ENCODE measurements at places on chromosomes 1 and 21. TPM values are rescaled to one million over a fixed set of nuclear protein-coding genes. Genes with fewer than 3 reads are reported as not detected.

DNA sequence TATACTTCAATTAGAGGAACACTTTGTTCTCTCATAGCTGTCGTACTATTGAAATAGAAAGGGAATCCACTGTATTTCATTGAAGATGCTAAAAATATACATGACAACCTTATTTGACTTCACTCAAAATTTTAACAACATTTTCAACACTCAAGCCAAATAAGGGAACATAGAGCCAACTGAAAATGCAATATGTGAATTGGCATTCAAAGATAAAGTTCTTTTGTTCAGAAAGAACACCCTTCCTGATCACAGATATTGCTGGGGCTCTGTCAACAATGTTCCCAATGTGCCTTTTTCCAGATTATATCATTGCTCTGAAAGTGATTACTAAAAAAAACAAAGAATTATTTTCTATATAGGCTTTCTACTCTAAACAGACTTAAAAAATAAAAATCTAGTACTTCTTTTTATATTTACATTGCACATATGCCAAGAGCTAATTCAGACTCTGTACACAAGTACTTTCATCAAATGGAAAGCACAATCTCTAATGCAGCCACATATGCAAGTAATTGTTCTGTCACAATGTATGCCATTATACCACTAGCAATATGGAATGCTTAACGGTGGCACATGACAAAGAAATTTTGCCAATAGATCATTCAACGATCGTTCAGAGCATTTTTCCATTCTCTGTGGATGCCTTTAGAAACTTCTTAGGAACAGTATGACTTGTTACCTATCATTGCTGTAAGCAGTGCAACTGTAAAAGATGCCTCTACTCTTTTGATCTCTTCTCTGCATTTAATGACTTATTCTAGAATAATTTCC lies 171.0 kb downstream of the EIF4G3 start:
- no peak for DNase-seq

DNA sequence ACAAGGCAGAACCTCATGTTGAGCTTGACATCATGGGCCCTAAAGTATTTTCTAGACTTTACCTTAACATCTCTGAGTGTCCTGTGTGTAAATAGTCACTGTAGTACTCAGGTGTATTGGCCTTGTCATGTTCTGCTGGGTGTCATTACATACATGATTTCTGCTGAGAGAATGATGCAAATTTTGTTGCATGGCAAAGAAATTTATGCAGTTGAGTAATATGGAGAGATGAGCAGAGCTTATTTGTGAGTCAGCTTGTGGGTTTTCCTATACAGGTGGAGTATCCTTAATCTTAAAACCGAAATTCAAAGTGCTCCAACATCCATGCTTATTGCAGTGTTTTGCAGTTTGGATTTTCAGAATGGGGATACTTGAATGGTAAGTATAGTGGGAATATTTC lies 36.6 kb downstream of the RGL1 start:
- DNase-seq: no peak

Gene NR0B2
- total RNA-seq: not detected

- peak; percentile 72 for DNase-seq
Observed at GRCh38 chr1:30194741-30195423, 528.5 kb downstream of the MATN1 start.

- DNase-seq: no peak
Observed at GRCh38 chr1:245566134-245566533, 411.3 kb downstream of the KIF26B start.

- DNase-seq: no peak
Observed at GRCh38 chr21:39681257-39681656, 63.7 kb upstream of the IGSF5 start.

DNA sequence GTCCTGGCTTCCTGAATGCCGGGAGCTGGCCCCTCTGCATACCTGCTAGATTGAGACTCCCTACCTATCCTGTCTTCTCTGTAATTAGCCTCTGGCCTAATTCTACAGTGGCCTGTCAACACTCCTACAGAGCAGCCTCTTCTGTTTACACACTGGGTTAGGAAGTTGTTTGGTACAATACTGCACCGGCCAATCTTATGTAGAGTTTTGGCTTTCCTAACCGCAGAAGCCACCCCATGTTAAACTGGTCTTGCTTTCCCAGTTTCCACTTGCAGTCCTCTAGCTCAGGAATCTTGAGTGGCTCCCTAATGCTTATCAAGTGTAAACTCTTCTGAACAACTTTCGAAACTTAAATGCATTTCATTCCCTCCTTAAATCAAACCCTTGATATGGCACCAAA lies 42.8 kb downstream of the DPH5 start:
- no peak for DNase-seq

Gene INAVA
- 16.1 TPM for total RNA-seq

GRCh38 chr1:64186138-64186897 lies 17.1 kb upstream of the UBE2U start:
- no peak for DNase-seq

DNA sequence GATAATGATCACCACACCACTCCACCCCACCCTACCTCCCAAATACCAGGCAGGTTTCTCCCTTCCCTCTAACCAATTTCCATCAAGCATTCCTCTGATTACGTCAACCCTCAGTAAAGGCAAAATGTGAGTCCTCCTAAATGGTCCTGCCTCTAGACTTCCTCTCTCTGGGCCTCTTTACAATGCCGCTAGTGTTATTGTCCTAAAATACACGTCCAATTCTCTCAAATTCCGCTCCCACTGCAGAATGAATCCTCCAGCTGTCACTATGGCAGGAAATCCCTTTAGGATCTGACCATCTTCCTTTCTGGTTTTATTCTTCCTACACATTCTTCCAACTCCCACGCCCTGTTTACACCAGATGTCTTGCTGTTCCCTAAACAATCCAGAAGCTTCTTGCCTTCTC lies 68.7 kb downstream of the DEGS1 start:
- DNase-seq: peak; percentile 24

Gene SLC19A2
- total RNA-seq: 27.2 TPM

Gene AIRE
- total RNA-seq: 0.10 TPM

Gene DMRTA2
- total RNA-seq: 39.1 TPM

DNA sequence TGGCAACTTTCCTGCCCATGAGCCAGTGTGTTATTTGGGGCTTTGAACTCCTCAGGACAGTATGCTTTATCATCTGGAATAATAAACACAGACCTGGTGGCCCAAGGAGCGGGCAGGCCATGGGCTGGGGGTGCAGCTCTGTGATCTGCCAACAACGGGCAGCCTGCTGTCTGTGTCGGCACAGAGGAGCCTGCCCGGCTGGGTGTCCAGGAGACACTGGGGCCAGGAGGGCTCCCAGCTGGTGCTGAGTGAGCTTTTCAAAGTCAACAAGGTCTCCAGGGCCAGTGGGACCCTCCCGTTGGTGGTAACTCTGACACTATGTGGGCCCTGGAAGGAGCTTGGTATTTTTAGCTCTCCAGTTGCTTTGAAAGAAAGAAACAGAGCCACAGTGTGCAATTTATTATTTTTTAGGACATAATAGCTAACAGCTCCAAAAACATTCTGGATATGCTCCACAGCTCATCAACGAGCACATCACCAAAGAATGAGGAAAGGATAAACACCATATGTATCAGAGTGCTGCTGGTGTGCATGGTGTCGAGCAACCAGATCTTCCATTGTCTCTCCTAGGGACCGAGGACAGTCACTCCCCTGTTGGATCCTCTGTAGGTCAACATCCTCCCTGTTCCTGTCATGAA lies 488.7 kb upstream of the USP24 start:
- DNase-seq: no peak

DNA sequence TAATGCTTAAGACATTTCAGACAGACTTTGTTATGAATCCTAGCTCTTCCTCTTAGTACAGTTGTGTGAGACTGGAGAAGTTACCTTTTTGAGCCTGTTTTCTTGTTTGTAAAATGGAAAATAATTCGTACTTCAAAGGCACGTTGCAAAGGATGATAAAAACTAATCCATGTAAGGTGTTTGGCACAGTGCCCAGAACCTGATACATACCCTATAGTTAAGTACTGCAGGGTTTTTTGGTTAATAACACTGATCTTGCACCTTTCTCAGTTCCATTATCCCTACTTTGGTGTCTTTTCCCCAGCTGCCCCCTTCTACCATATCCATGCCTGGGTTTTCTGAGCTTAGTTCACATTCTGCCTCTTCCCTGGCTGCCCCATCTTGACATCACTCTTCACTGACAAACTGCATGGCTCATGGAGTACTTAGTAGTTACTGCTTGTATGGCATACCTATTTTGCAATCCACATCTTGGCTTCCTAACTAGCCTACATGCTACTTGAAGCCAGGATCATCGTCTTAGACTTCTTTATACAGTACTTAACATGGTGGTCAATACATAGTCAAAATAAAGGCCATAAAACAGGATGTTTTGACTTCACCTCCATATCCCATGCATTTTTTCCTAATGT lies 10.1 kb downstream of the CCDC185 start:
- DNase-seq: no peak

Data from SJCRH30 (cell line).